T-helper 9 cell (primary cell): ENCODE measurements at places on chromosomes 2 and 18.

DNA sequence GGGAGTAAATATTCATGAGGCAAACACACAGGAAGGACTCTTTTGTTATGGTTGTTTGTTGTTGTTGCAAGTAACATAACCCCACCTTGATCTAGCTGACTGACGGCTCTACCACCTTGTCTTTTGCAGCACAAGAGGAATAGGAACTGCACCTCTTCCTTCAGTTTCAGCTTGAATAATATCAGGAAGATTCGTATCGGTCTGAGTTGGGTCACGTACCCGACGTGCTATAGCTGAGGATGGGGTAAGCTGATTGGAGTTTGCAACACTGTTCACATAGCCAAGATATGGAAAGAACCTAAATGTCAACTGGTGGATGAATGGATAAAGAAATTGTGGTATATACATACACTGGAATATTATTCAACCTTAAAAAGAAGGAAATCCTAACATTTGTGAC is 14.5 kb upstream of the IL1RN start:
- DNase-seq = no peak

DNA sequence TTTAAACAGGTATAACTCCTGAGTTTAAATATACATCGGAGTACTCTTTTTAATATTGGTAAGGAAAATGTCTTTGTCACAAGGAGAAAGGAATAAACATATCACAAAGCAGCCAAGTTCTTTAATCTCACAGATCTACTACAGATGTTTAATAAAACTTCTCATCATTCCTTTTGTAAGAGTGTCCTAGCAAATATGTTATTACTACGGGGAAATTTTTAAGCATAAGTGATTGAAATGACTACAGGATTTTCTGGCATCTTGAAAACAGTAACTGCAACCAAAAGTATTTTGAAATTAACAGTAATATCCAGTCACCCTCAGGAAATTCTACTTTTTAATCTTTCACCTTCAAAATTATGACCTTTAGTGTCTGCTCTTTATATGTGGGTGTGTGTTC is 403.1 kb downstream of the IRS1 start:
- no peak for DNase-seq

DNA sequence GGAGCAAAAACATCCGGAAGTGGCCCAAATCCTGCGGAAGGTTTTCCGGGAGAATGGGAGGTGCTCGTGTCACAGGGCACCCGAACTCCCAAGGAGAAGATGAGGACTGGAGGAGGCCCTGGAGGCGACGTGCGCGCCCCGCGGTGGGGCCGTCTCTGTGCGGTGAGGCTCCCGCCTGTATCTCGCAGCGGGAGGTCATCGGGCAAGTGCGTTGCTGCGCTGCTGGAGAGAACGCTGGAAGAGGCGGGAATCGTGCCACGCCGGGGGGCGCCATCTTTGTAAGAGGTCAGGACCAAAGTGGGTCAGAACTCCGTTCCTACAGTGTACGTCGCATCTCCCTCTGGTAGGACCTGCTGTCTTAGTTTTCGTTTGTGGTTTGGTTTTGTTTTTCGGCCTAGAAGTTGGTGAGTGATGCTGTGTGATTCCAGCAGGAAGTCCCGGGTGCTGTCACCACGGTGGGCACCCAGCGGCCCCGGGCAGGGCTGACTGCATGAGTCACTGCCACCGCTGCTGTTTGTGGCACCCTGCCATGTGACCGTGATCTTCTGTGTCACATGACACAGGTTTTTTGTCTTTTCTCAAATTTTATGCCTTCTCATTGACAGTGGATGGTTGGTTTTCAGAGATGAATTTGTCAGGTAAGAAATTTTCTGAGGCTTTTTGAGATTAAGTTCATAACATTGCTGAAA is 21.5 kb upstream of the ATP9B start:
- DNase-seq = no peak

- no peak for DNase-seq
These were observed 15.2 kb downstream of the MMADHC start for GRCh38 chr2:149572102-149572953.

DNA sequence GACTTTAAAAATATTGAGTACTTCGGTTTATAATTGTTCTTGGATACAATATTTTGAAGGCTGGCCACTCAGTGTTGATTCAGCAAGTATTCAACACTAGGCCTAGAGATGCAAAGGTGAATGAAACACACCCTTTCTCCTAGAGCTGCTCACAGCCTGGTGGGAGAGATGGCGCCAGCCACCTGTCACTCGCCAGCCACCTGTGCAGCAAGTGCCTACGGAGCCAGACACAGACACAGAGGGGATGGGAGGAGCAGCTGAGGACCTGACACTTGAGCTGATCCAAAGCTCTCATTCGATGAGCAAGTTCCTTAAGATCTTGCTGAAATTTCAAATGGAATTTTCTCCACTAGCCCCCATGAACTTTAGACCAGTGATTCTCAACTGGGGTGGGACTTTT is 151.1 kb upstream of the RIOK3 start:
- DNase-seq = no peak

DNA sequence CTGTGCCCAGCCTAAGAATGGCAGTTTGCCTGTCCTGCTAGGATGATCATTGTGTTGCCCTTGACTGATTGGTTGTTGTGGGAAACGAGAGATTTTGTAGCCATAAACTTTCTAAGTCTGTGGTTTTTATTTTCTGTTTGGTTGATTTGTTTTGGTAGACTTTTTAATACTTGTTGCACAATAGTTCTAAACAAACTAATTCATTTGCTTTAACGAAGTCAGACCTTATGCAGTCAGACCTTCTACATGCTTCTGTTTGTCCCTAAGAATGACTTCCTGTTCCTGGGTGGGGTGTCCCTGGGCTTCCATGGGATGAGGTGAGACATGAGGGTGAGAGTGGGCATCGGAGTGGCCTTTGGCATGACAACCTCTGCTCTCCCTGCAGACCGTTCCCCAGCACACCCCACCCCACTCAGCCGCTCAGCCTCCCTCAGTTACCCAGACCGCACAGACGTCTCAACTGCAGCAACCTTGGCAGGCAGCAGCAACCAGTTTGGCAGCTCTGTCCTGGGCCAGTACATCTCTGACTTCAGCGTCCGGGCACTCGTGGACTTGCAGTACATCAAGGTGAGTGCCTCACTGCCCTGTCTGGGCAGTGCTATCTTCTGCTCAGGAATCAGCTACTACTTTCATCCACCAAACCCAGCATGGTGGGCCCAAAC is 7.8 kb upstream of the CNNM3 start:
- DNase-seq = no peak

DNA sequence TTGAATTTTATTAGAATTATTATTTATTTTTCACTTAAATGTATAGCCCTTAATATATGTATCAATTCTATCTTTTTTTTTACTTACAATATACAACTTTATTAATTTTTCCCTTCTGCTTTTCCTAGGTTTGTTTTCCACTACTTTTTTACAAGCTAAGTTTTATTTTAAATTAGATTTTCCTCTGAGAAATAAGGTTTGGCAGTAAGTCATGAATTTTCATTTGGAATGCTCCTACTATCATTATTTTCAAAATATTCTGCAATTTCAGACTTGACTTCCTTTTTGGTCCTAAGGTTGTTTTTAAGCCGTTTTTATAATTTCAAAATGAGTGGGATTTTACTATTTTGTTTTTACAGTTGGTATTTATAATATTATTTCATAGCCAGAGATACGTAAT is 222.8 kb upstream of the PIEZO2 start:
- no peak for DNase-seq

DNA sequence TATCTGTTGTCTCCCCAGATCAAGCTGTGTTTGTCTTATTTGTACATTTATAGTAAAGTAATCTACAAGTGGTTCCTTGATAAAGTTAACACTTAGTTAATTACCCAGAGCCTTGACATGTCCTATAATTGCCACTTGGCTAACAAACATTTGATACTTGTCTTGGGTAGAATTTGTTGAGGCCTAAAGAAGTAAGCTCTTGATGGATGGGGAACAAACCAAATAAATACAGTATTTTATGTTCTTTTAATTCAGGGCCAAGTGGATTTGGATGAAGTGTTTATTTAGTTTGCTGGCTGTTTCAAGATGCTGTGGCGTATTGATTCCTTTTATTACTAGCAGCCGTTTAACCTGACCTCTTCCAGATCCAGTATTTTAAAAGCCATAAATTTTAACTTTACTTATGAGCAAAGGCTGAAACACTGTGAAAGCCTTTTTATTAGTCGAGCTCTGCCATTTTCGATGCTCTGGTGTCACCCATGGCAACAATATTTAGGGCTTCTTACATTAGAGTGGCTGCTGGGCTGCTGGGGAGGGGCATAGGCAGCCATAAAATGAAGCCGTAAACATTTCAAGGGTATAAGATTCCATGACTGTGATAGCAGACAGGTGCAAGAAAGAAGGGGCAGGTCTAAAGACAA is 401.6 kb upstream of the NRP2 start:
- DNase-seq = no peak

GRCh38 chr2:2648094-2648493 is 317.0 kb upstream of the MYT1L start:
- no peak for DNase-seq

- DNase-seq = no peak
These were observed 868 bp downstream of the HSBP1L1 start for GRCh38 chr18:79965119-79965902.

DNA sequence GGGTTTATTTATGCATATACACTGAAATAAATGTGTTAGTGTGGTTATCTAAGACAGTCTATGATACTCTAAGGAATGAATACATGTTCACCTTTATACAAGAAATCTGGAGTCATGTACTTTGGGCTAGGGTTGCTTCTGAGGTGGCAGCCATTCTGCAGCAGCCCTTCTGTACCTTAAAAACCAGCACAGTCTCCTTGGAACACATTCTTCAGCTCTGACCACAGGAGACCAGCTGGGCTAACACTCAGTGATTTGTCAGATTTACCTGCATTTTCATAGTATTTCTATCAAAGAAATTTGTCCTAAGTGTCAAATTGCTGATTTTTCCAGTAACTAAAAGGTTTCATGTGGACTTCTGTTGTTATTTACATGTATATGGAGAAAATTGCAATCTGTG is 167.7 kb downstream of the CAMKMT start:
- no peak for DNase-seq

- no peak for DNase-seq
These were observed 448.3 kb downstream of the CDH2 start for GRCh38 chr18:27728659-27729058.

DNA sequence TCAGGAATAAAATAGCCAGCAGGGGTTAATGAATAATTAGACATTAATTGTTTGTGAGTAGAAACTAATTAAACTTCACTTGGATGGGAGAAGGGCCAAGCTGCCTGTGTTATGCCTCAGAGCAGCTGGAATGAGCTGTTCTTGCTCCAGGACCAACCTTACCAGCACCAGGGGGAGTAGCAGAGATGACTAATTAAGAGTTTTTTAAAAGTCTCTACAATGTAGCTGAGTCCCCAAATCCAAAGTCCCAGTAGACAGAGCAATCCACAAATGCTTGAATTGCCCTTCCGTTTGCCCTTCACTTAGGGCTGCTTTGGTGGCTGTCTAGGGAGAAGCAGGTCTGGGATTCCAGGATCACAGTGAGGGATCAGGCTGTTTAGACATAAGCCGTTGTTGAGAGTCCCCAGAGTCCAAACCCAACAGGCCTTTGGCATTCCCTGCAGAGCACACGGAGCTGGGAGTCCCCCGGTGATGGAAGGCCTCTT is 59.4 kb downstream of the RHOB start:
- no peak for DNase-seq

DNA sequence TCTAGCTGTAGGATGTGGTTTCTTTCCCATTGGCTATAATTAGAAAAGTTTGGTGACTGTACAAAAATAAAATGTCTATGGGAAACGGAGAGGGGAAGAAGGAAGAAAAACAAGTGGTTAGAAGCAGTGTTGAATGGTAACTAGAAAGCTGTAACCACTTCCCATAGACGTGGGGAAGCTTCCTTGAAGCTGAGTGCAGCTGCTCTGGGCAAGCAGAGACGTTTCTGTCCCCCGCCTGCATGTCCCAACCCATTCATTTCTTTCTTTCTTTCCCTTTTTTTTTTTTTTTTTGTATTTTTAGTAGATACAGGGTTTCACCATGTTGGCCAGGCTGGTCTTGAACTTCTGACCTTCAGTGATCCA is 367.8 kb upstream of the HS6ST1 start:
- DNase-seq = no peak

- DNase-seq = no peak
These were observed 31.1 kb upstream of the EIF2AK3 start for GRCh38 chr2:88658326-88658725.

- DNase-seq = no peak
These were observed 59.8 kb downstream of the EPAS1 start for GRCh38 chr2:46356991-46357390.

DNA sequence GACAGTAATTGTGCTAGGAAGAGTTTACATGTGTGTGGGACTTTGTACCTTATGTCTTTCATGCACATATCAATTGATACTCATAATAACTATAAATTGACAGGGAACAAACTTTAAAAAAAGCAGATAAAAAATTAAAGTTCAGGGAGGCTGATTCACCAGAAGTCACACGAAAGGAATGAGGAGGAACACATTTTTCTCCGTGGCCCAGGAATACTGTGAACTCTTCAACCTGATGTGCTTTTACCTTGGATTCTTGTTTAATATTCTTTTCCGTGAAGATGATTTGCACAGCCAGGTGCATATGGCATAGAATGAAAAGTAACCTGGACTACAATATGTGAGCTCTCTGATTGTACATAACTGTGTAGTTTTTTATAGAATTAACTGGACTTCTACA is 326.3 kb downstream of the CDH7 start:
- DNase-seq = no peak

DNA sequence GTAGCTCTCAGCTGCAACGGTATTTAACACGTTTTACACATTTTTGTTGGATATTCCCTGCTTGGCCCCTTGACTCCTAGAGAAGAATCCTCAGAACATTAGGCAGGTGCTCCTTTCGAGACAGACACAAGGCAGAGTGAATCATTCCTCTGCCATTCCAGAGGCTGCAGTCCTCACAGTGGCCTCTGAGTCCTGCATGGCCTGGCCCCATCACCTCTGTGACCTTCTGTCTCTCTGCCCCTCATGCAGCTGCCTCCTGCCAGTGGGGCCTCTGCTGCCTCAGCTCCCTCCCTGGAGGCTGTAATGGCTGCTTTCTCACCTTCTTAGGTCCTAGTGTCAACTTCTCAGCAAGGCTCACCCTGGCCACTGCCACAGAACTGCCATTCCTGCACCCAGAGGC is 101.3 kb downstream of the PTPRM start:
- DNase-seq = no peak

- DNase-seq = no peak
These were observed 6.4 kb upstream of the PTPN4 start for GRCh38 chr2:119753041-119753929.

GRCh38 chr2:178188466-178188865 is 5.8 kb upstream of the OSBPL6 start:
- DNase-seq = no peak

- DNase-seq = no peak
These were observed 257.2 kb upstream of the CHAC2 start for GRCh38 chr2:53510401-53510800.

DNA sequence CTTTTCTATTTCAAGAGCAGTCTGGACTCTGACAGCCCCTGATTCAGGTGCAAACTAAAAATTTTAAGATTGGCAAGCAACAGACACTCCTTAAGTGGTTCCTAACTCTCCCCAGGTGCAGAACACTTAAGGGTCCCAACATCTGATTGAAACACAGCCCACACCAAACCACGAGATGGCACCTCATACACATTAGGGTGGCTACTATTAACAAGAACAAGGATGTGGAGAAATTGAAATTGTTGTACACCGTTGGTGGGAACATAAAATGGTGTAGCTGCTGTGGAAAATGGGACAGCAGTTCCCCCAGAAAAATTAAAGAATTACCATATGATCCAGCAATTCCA is 82.3 kb downstream of the POLR1A start:
- no peak for DNase-seq

GRCh38 chr2:220991972-220992371 is 580.1 kb downstream of the EPHA4 start:
- no peak for DNase-seq
